ENCODE measurements at places on chromosomes 5 and 9. TPM values are rescaled to one million over a fixed set of nuclear protein-coding genes. Genes with fewer than 3 reads are reported as not detected.

- no peak for DNase-seq
Observed at GRCh38 chr5:110841137-110841536, 102.3 kb downstream of the SLC25A46 start.

GRCh38 chr5:65070026-65070425 is 301.3 kb downstream of the CWC27 start:
- no peak for DNase-seq

DNA sequence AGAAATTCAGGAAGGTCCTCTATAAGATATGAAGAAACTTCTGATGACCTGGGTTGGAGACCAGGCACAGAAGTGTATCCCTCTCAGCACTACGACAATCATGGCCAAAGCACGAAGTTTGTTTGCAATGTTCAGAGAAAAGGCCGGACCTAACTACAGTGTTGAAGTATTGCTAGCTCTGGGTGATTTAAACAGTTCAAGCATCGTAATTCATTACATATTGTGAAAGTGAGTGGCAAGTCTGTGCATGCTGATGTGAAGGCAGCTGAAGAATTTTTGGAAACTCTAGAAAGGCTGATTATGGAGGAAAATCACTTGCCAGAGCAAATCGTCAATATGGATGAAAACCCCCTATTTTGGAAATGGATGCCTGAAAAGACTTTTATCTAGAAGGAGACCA is 67.2 kb upstream of the PANK3 start:
- no peak for DNase-seq

DNA sequence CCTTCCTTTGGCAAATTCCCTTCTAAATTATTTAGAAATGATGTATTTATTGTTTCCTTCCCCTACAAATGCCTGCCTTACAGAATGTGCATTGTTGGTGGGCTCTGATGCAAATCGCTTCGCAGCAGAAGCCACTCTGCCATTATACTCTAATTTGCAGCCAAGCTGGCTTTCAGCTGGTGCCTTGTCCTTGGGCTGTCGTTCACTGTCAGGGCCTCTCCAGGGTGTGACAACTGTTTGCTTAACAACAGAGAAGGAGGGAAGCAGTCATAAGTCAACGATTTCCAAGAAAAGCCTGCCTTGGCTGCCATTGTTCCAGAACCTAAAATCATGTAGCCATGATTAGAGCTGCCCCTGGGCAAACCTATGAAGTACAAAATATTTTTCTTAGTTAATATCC is 260.1 kb upstream of the RGMB start:
- DNase-seq = no peak

GRCh38 chr9:110133608-110134210 is 74.2 kb downstream of the C9orf152 start:
- DNase-seq = peak; percentile 59

DNA sequence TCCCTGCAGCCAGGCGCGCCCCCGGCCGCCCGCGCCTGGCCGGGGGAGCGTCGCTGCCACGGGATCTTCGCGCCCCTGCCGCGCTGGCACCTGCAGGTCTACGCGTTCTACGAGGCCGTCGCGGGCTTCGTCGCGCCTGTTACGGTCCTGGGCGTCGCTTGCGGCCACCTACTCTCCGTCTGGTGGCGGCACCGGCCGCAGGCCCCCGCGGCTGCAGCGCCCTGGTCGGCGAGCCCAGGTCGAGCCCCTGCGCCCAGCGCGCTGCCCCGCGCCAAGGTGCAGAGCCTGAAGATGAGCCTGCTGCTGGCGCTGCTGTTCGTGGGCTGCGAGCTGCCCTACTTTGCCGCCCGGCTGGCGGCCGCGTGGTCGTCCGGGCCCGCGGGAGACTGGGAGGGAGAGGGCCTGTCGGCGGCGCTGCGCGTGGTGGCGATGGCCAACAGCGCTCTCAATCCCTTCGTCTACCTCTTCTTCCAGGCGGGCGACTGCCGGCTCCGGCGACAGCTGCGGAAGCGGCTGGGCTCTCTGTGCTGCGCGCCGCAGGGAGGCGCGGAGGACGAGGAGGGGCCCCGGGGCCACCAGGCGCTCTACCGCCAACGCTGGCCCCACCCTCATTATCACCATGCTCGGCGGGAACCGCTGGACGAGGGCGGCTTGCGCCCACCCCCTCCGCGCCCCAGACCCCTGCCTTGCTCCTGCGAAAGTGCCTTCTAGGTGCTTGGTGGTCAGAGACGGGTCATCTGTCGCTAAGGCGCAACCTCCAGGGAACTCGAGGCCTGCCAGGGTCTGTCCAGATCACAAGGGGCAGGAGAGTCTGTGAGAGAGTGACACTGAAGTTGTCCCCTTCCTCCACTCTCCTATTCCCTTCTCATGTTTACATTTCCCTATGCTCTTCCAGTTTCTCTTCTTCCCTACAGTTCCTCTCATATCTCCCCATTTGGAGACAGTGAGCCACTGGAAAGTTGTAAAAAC is 1.3 kb downstream of the GPR150 start:
- no peak for DNase-seq

DNA sequence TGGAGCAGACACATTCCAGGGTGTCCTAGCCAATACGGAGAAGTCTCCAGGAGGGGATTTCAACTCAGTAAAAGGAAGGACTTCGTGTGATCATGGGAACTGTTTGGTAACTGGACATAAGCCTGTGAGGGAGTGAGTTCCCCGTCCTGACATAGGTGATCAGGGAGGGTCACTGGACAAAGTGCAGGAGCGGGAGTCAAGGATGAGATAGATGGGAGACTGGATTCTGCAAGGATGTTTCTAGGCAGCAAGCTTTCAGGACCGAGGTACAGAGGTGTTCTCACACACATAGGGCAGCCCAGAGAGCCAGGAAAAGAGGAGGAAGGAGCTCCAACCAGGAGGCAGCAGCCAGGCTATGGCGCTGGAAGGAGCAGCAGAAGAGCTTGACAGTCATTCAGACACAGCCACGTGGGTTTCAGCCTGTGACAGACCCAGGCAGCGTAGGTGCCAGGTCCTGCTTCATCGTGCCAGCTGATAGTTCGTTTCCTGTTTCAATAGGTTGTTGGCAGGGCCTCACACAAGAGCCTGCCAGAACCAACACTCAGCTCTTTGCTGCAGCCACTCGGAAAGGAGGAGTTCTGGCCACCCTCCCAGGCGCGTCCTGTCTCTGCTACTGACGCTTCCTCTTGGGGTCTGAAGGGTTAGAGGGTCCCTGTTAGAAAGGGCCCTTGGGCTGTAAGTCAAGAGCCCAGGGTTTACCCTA is 84.1 kb downstream of the AMBP start:
- DNase-seq = peak; percentile 93

DNA sequence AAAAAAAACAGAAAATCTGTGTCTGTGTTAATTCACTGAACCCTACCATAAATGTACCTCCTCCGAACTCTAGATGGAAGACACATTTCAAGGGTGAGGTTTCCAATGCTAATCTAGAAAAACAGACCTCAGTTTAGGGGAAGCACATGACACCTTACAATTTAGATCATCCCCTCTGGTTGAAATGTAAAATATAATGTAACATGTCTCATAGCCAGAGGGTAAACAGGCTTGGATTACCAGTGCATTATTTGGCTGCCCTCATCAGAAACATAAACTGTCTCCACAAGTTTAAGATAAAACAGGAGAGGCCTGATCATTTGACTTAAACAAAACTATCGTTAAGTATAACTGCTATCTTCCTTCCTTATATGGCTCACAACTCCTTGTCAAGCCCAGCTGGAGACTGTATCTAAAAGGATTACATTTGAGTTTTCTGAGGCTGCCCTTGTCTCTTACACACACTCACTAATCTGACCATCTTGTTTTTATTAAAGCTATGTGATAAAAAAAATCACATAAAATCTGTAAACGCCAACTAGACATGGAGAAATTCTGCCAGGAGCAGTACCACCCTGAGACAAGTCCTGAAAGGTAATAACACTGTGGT is 105.7 kb downstream of the LURAP1L start:
- peak; percentile 69 for DNase-seq

DNA sequence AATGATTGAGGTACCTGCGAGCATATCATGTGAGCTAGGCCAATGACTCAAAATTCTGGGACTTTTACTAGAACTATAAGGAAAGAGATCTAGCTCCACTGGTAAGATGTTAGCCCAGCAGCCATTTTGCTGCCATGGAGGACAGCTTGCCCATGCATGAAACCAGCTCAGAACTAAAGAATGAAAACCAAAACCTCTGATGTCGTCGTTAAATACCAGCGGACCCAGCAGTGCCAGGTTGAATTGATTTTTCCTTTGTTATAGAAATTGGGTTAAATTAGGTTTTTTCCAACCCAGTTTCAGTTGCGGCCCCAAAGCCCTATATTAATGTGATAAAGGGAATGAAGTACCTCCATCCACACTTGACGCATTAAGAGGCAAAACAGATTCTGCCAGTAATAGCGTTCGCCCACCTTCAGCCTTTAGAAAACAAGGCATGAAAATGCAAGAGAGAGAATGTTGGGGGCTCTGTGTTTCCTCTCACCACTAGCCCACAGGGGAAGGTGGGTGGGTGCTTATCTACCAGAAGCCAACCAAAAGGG is 5.5 kb upstream of the ITK start:
- DNase-seq = no peak

DNA sequence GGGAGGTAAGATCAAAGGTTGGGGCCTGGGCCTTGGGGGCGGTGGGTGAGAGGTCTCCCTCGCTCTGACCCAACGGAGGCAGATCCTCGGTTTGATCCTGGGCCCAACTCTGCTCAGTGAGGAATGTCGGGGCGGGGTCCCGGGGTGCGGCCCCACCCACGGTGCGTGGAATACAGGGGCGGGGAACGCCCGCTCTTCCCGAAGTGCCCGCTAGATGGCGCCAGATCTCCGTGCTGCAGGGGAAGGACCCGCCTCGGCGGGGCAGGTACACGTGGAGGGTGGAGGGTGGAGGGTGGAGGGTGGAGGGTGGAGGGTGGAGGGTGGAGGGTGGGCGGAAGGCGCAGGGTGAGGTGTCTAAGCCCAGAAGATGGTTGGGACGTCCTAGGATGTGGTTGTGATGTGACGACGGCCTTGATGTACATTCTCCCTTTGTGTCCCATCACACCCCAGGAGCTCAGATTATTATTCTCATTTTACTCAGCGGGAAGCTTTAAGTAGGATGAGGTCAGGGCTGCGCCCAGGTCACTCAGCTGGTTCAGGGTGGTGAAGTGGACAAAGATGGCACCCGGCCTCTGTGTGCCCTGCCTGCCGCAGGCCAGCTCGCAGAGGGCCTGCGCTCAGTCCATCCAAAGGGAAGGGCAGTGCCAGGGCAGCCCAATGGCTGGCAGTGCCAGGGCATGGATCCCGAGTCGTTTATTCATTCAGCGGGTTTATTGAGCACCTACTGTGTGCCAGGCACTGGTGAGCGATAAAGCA is 9.4 kb upstream of the RPS14 start:
- DNase-seq = peak; percentile 56

DNA sequence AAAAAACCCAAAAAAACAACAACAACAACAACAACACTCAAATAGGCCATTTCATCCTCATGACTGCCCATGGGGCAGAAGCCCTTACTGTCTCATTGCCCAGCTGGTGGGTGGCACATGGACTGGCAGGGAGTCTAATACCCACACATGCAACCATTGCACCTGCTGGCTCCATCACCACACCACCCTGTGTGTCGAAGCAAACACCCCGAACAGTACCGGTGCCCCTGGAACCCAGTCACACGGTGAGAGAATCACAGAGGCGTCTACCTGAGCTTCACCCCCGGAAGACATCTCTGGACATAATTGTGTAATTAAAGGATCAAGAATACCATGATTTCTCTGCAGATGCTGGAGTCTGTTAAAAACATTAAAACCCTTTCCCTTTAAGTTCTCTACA is 6.5 kb downstream of the PAEP start:
- no peak for DNase-seq

DNA sequence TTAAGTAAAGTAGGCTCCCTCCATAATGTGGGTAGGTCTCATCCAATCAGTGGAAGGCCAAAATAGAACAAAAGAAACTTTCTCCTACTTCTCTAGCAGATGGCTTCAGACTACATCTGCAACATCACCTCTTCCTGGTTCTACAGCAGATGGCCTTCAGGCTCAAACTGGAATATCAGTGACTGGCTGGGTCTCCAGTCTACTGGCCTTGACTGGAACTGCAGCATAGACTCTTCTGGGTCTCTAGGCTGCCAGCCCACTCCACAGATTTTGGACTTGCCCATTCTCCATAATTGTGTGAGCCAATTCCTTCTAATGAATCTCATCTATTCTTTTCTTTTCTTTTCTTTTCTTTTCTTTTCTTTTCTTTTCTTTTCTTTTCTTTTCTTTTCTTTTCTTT is 64.8 kb downstream of the ACER2 start:
- no peak for DNase-seq

DNA sequence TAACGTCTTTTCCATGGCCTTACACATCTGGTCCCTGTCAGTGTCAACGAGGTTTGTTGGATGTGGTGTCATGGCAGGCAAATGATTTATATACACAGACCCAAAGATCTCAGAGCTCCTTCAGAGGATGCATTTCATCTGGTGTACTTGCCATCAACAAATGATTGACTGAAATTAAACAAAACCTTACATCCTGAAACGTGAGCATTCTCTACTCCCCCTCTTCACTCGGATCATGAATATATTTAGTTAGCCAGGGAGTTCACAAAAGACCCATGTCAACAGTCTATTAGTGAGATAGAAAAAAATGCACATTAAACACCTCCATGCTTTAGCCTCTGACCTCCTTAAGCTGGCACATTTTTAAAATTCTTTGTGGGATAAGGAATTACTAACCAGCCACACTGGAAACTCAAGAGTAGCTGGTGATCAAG is 215.6 kb downstream of the EFNA5 start:
- DNase-seq = no peak

DNA sequence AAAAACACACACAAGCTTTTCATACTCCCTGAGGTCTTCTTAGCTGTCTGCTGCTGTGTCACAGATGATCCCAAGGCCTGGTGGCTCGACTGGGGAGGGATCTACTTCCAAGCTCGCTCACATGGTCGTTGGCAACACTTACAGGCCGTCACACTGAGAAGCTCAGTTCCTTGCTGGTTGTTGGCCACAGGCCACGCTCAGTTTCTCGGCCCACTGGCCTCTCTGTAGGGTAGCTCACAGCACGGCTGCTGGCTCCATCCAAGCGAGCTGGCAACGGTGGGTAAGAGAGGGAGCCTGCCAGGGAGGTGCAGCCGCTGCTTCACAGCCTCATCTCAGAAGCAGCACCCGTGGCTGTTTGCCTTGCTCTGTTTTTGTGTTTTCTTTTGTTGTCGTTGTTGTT is 43.8 kb upstream of the GFPT2 start:
- no peak for DNase-seq

DNA sequence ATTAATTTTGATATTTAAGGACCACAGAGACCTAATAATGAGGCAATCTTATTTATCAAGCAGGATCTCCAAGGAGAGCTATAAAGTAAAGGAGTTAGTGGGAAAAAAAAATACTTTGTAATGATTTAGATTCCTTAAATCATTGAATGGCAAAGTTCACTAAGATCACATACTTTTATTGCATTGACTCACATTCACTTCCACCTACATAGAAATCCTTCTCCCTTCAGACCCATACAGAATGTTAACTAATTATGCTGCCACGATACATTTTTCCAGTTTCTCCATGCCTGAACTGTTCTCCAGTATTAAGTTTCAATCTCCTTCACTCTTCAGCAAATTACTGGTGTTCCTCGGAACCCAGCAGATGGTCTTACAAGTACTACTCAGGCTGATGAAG is 388.7 kb downstream of the EFNA5 start:
- DNase-seq = no peak

- DNase-seq = no peak
Observed at GRCh38 chr5:96391921-96392320, 41.1 kb downstream of the PCSK1 start.

GRCh38 chr5:57761513-57761912 is 278.9 kb upstream of the ACTBL2 start:
- no peak for DNase-seq

The HTR1A gene
- total RNA-seq = not detected

The PCDHGB6 gene
- total RNA-seq = 3.8 TPM

The TTC23L gene
- total RNA-seq = 0.36 TPM

The OTP gene
- not detected for total RNA-seq

The OBP2B gene
- total RNA-seq = not detected

Data from fibroblast of the aortic adventitia (primary cell).